ENCODE measurements at places on chromosomes 12 and 14.

DNA sequence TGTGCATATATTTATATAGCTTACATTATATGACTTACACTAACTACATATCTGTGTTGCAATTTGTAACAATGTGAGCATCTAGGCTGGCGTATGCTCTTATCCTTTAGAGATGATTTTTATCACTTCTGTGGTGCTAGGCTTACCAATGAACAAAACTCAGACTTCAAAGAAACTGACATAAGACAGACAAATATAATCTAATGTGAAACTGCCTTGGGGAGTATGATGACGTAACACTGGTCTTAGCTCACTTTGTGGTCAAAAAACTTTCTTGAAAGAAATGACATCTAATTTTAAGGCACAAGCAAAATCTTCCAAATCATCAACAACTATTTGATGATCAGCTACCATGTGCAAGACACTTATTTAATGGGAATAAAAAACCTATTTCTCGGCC, 50.0 kb downstream of the SOX5 start:
- DNase-seq = no peak

DNA sequence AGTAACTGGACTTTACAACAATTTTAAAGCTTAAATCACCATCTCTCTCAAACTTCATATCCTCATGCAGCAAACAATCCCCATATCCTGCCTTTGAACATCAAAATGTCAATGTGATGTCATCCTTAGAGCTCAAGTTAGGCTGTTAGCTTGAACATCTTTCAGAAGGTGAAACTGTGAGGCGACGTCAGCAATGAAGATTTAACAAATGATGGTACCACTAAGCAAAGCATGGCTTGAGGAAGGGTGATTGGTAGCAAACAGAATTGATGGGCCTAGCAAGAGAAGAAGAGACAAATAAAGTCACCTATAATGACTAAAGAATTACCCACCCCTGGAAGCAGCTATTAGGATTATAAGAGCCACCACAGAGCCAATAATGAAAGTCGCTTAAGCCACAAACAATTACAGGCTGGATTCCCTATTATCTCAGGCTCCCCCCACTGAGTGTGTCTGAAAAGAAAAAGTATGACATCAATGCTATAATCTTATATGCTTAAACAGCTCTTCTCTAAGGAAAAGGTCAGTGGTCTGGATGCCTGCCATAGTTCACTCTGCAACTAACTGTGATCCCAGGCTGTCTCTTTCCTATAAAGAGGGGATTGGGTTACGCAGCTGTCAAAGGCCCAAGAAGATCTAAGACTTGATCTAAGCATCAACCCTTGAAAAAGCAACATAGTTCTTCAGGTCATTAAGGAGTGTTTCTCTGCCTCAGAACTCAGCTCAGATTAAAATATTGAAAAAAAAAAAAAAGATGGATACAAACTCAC, 18.1 kb downstream of the EGLN3 start:
- peak; percentile 27 for DNase-seq

DNA sequence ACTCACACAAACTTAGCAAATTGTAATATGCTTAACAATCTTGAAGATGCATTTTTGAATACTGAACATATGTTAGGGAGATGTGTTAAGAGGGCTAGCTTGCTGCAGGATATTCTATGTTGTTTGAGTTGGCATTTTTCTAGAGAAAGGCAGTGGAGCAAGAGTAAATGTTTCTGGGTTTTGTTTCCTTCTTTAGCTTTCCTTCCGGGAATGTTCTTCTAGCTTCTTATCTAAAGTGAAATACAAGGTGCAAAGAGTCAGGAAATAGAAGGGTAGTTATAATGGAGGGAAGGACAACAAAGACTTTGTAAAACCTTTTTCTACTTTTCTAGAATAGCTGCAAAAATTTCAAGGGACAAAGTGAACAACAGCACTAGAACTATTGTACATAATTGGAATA, 77.6 kb upstream of the KCNH3 start:
- DNase-seq = no peak

DNA sequence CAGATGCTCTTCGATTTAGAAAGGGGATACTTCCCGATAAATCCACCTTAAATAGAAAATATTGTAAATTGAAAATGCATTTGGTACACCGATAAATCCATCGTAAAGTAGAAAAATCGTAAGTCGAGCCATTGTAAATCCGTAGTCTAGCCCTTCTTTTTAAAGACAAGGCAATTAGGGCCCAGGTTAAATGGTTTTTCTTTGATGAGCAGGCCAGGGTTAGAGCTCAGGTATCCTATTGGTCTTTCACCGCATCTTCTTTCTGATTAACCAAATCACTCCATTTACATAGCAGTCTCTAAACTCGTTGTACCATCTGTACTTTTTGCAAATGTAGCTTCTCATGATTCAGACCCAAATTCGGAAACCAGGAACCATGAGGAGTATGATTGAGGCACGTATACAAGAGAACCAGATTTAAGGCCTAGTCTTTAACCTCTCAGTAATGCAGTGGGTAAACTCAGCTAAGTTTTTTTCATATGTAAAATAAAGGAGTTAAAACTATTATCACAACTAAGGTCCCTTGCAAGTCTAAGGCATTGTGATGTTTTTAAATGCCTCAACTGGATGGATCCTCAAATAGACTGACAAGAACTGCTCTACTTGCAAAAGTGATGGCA, 2.2 kb upstream of the YAF2 start:
- no peak for DNase-seq

DNA sequence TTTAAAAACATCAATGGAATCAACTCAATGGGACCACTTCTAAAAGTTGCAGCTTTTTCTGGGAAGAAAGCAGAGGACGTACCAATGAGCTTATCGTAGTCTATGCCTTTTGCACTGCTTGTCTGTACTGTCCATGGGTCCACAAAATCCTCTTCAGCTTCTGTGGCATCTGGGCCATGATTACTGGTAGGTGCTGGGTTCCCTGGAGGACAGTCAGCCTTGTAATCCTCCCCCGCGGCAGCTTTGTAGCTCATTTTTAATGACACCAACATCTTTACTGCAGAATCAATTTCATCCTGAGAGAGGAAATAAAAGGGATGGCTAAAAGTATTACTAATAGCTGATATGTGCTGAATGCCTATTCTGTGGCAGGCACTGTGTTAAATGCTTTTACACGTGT, 38.5 kb downstream of the SLC25A47 start:
- DNase-seq = no peak

DNA sequence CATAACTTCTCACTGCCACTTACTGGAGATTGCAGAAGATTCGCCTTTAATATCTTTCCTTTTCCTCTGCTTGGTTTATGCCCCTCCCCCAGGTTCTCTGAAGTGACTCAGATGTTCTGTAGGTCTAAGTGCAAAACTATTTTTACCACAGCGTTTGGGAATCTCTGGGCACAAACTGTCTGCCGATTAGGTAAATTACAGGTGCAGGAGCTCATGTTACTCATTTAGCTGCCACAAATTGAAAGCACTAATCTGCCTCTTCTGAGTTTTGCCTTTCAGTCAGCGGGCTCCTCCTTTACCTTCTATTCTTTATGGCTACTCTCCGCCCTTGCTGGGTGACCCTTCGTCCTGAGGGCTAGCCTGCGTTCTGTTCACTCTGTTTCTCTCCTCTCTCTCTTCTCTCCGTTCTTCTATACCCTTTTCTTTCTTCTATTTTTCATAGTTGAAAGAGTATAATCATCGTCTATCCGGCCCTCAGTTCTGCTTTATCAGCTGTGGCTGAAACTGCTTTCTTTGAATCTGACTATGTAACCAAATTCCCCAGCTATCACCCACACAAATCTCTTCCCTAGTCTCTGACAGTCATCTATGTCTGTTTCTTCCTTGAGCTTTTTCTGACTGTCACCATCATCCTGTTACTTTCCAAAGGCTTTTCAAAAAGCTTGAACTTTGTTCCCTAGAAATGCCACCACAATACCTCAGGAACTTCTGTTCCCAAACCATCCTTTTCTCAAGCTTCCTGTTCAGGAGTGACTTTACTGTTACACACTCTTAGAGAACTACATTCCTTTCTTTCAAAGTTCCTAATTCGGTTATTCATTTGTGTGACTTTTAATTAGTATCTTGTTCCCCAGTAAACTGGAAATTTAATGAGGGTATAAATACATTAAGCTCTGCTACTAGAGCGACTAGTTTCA, 4.3 kb upstream of the MYF6 start:
- DNase-seq = peak; percentile 43

DNA sequence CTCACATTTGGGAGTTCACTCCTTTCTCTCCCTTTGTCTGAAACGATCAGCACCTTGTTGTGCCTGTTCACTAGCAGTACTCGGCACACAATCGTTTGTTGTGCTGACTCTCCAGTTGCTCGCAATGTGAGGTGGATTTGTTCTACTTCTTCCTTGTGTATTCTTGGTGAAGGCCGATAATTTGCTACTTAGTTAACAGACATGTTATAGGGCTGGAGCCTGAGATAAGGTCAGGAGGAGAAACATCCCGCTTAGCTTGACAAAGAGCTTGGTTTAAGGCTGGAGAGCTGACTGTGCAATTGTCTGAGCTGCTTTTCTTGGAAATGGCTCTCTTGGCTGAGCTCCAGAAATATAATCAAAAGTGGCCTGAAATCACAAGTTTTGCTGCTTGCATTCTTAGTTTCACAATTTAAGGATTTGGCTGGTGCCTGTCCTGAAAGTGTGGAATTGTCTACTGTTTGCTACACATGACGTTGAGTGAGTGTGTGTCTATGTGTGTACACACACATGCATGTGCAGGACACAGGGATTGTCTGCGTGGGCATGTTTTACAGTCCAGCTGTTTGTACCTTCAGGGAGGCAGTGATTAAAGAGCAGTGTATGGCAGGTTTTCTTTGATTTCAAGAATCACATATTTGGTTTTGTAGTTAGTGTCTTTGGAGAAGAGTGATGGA, 77.7 kb downstream of the ARF6 start:
- DNase-seq = no peak

GRCh38 chr14:45610318-45610717, 357.3 kb upstream of the MIS18BP1 start:
- no peak for DNase-seq

DNA sequence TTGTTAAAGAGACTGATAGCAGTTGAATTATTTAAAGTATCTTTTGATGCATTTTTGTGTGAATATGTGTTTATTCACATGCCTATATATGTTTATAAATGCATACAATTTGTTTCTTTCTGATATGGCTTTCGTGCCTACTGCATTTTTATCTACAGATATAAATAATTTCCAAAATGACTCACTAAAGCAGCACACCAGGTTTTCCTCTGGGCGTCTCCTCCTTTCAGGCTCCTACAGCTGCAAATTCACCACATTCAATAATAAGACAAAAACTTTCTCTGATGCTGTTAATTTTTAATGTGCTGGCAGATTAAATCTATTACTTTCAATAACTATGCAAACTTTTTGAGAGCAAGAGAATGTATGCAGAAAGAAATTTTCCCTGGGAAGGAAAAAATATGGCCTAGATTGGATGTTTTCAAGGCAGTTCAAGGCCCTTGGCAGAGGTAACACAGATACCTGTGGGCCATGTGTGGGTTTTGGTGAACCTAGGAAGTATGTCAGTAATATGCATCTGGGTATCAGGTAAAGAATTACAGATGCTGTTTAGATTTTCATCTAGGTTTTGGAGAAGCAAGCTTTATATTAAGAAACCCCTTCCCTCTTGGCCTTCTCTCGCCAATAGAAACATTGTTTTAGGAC, 381.8 kb downstream of the EGLN3 start:
- no peak for DNase-seq

DNA sequence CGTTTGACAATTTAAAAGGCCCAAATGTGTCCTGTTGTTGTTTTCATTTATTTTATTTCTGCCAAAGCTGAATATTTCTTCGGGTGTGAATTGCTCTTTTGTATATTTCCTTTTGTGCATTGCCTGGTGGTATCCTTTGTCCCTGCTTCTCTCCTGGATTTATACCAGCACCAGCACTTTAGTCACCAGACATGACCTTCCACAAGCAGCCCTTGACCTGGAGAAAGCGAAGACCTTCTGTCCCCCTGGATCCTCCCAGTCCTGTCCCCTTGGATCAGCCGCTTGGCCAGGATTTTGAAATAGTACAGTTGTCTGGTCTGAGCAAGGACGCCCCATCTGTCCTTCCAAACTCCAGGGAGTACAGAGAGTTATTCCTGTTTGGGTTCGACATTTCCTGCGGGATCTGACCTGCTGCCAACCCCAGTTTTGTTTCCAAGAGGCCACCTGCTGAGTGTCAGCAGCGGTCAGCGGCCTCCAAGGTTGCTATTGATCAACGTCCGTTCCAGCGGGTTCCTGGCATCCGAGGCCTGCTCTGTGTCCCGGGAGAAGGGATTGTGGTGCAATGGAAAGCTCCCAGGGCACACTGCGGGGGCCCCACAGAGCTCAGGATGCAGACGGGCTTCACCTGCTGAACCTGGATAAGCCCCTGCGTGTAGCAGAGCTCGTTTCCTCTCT, 45.1 kb upstream of the CHGA start:
- no peak for DNase-seq

- peak; percentile 68 for DNase-seq
These were observed 52.5 kb downstream of the C12orf75 start for GRCh38 chr12:105382771-105383622.

DNA sequence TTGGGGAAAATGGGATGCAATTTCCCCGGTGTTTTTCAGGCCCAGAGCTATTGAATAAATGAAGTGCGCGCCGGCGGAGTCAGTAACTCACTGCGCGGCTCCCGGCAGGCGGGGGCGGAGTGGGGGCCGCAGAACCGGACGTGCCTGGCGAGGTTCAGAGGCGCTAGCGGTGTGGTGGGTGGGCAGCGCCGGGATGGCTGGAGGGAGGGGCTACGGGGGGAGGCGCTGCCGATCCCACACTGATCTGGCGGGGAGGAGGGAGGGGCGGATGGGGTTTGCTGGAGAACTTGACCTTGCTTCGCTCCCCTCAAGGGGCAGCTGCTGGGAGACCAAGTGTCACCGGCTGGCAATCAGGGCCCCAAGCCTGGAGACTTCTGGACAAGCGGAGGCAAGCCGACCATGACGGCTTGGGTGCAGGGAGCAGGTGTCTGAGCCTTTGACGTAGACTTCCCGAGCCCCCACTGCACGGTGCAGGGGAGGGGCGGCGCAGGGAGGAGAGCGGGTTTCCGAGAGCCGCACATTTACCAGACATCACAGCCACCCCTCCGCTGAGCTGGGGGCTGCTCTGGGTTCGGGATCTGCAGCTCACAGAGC, 174.1 kb upstream of the RTL1 start:
- DNase-seq = peak; percentile 88

DNA sequence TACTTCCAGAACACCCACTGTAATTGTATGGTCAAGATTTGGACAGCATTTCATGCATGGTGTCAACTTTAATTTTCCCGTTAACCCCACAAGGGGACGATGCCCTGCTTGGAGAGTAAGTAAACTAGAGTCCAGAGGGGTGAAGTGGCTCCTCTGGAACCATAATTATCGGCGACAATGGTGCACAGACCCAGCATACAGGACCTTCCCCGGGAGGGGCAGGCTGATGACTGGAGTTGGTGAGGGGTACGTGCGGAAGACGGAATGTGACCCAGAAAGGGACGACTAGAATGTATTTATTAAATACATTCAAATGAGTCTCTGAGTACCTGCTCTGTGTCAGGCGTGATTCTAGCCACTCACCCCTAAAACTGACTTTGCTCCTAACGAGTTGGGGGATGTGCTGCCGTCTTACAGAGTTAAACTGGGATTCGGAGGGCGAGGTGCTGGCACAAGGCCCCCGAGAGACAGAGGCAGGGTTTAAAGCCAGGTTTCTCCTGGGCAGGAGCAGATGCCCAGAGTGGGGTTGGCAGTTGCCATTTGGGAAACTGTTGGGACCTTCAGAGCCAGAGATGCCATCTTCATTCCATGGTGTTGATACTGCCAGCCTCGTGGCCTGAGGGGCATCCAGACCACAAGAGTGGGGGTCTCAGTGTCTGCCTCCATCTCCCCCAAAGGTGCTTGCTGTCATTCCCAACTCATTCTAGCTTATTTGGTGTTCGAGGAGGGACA, 10.9 kb downstream of the RTL1 start:
- no peak for DNase-seq
